Esophagus squamous epithelium (tissue), 5 donors: ENCODE measurements at places on chromosomes 4 and X.

GRCh38 chrX:27706526-27706925 lies 101.3 kb upstream of the MAGEB10 start:
- no peak for DNase-seq

DNA sequence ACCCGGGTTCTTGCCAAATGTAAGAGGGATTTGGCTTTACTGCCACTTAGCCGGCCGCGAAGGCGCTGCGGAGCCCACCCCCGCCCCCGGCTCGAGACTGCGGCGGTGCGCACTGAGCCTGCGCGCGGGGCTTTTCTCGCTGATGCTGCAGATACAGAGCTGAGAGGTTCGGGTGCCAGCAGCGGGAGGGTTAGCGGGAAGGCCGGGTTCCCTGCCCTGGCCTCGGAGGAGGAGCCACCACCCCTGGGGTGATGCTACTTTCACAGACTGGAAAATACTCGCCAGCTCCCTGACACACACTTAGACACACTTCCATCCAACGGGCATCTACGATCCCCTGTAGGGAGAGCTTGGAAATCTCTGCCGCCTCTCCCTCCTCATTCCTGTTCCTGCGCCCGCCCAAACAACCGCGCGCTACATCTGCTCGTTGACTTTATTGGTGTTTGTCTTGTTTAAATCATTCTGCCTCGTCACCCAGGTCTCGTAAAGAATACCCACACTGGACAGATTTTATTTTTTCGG lies 2.1 kb upstream of the PCDH7 start:
- no peak for DNase-seq

DNA sequence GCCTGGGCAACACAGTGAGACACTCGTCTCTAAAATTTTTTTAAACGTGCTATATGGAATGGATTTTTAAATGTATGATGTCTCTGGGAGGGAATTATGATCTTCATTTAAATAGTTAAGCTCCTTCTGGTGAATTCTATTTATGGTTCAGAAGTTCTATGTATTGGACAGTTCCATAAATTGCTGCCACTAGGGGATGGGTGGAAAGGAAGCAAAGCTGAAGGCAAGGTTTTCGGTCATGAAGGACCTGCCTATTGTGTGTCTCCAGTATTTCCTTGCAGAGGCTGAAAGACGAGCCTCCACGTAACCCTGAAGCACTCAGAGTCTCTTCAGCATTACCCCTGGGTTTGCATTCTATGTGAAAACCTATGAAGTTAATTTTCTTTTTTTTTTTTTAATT lies 451.5 kb upstream of the FAT1 start:
- no peak for DNase-seq

DNA sequence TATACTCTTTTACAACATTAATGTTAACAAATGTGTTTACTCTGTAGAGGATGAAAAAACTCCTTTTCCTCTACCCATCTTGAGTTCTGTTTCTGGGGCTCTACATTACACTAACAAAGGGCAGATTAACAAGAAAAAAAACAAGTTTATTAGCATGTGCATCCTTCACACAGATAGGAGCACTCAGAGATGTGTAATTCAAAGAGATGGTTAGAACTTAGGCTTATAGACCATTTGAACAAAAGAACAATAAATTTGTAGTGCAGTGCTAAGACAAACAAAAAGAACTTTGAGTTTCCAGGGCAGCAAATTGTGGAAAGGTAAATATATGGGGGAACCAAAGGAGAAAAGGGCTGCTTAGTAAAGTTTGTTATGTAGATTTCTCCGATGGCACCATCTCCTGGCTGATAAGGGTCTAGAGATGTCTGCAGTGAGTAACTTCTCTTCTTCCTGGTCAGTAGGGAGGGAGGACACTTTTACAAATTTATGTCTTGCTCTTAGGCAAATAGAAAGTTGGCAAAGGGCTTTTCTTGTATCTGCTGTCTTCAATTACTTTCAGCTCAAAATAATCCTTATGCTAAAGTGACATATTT lies 1249.9 kb upstream of the TENM3 start:
- no peak for DNase-seq

DNA sequence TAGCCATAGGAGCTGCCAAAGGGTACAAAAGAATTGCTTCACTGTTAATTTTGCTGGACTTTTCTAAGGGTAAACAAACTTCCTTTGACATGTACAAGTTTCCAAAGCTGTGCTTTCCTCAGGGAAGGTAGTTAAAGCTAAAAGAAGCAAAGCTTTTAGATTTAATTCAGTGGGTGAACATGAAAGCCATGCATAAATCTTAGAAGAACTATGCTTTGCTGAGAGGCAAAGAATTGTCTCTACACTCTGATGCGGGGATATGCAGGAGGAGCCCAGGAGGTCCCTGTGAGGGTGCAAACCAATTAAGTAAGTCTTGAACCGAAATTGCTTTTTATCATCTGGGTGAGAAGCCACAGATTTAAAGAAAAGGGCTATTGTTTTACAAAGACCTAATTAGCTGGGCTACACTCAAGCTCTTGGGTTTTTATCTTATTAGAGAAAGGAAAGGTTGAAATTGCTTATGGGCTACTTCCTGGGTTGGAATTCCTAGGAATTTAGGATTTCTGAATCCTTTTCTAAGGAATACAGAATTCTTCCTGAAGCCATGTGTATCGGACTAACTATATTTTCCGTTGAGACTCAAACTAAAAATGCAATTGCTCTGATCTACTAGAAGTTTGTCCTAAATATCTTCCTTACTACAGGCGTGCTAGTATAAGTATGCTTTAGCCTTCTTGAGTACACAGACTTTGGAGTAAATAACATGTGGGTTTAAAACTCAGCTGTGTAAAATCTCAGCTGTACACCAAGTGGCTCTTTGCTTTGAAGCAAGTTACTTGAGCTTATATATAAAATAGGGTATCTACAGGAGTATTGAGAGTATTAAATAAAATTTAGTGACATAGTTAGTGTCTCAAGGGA lies 188.4 kb upstream of the ANK2 start:
- DNase-seq, result no peak

GRCh38 chr4:86927843-86928395 lies 6.9 kb upstream of the AFF1 start:
- DNase-seq, result no peak

DNA sequence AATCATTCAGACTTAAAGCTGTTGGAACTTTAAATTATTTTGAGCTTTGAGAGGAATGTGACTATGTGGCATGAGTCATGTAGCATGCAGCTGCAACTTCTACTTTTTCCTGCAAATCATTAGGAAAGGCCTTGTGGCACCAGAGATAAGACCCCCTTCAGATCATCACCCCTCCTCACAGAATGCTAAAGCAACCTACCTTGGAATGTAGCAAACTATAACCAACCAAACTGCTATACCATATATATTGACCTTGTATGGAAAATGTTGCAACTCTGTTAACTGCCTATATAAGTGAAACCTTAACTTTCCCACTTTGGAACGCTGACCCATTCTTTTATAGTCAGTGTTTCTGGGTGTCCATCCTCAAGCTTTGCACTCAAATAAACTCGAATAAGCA lies 32.0 kb downstream of the ATXN3L start:
- DNase-seq, result no peak

GRCh38 chr4:16092682-16093319 lies 9.0 kb upstream of the PROM1 start:
- DNase-seq, result no peak

DNA sequence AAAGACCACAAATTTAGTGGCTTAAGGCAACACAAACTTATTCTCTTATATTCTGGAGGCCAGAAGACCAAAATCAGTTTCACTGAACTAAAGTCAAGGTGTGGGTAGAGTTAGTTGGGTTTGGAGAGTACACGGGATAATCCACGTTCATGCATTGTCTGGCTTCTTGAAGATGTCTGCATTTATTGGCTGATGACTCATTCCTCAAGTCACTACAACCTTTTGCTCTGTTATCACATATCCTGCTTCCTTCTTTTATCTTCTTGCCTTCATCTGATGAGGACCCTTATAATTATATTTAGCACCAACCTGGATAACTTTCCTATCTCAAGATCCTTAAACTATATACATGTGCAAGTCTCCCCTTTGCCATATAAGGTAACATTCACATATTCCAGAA lies 590.0 kb downstream of the FSTL5 start:
- DNase-seq, result no peak

DNA sequence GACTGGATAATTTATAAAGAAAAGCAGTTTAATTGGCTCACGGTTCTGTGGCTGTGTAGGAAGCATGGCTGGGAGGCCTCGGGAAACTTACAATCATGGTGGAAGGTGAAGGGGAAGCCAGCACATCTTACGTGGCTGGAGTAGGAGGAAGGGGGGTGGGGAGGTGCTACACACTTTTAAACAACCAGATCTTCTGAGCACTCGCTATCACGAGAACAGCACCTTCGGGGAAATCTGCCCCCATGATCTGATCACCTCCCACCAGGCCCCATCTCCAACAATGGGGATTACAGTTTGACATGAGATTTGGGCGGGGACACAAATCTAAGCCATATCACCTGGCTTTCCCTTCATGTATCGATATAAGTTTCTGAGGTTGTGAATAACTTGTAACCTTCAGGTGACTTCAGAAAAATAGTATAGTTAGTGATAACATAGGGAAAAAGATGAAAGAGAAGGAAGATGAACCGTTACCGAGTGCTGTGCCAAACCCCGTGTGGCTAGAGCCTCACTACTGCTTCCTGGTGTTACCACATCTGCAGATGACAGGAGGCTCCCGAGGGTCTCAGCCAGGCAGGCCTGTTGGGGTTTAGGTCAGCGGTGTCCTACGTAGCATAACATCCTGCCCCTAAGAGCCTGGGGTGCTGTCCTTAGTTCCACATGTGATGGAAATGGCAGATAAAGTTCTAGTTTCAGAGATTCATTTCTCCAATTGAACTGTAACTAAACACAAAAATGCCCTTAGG lies 103.5 kb downstream of the TNIP2 start:
- DNase-seq, result no peak

GRCh38 chr4:8860096-8860891 lies 11.3 kb downstream of the HMX1 start:
- no peak for DNase-seq

DNA sequence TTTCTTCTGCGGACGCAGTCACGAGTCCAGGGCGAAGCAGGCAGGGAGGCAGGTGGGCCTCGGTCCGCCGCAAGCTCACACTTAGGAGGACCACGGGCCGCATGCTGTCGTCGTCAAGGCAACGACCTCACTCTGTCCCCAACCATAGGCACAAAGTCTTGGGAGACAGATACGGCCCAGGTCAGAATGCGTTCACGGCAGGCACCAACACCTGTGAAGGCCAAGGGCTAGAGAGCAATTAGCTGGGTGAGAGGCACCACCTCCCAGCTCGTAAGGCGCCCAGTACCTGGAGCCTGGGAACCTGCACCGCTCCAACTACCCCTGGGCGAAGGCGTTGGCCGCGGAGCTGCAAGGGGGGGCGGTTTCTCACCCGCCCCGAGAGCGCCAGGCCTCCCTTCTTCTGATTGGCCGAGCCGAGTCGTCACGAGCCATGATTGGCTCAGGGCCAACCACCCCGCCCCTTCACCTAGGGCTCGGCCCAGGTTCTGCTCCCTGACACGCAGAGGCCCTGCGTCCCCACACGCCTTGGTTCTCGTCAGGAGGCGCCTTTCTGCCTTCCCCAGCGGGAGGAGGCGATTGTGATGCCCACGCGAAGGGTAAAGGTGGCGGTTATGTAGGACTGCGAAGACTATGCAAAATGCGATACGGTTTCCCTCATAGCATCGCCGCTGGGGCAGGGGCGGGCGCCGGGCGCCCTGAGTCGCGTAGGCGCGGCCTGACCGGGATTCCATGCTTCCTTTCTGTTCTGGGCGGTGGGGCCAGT lies at the start of gene CDKL2:
TSS of gene CDKL2 (minus strand) at position 355 of the 763 bp plus-strand sequence. CDS start 4,540 bp downstream, outside the sequence.
- peak; percentile 16 for DNase-seq

DNA sequence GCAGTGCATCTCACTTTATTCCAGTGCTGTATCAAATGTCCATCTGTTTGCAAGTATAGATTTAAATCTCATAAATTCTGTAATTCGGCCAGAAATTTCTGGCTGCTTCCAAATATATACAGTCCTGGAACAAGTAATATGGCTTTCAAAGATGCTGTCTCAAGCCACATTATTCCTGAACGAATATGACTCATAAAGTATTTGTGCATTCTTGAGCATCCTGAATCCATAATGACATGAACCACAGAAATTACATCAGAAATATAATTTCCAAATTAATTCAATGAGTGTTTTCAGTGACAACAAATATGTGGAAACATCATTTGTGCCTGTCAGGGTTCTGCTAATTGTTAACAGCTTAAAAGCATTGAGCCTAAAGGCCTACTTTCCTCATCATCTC lies 140.9 kb upstream of the HPGD start:
- DNase-seq, result no peak

DNA sequence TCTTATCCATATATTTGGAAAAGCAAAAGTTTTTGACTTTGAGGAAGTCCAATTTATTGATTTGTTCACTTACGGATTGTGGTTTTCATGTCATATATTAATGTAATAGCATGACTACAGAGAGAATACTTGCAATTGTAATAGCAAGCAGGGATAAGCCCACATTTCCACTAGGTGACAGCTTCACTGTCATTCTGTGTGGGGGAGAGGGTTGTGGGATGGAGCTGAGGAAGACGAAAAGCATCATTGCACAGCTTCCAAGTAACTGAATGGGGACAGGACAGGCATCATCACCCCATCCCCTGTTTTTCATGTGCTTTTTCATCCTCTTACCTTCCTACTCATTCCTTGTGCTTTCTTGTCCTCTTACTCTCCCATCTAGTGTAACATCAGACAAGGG lies 31.4 kb downstream of the BEX3 start:
- no peak for DNase-seq

DNA sequence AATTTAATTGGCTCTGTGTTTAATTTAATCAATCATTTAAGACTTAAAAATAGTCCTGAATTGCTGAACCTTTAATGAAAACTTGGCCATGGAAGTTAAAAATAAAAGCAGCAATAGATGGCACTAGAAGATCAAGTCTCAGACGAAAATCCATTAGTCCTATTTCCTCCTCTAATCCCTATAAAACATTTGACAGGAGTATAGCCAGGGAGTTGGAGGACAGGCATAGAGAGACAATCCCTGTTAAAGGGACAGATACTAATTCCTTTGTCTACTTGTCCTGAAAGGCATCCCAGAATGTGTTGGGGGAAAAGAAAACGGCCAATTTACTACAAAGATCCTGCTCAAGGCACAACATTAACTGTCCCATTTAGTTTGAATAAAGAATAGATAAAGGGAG lies 276.3 kb upstream of the TACR3 start:
- no peak for DNase-seq

- no peak for DNase-seq
Observed at GRCh38 chr4:176794151-176794550, 1.4 kb upstream of the VEGFC start.

GRCh38 chr4:114287079-114287696 lies 307.7 kb upstream of the ARSJ start:
- no peak for DNase-seq

DNA sequence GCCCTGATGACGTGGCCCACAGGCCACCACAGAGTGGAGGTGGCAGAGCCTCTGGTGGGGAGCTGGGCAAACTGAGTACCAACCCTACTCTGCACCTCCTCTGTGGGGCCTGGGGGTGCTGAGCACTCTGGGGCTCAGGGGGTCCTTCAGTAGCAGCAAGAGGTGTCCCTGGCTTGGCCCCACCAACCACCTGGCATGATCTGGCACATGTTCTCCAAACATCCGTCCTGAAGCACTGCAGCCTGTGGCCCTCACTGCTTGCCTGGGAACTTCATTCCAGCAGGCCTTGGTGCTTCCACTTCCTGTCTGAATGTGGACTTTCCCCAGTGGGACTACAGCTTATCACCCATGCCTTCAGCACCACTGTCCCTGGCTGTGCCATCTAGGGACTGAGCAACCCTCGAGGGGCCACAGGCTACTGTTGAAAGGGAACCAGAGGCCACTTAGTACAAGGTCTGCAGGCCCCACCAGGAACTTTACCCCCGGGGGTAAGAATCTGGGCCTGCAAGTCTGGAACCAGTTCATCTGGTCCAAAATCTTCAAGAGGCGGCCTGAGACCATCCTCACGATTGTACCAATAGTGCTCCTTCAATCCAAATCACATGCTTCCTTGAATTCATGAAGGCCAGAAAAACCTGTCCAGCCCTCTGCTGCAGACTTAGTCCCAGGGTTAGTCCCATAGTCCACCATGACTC lies 13.2 kb downstream of the TNIP2 start:
- DNase-seq, result no peak
